ENCODE measurements at places on chromosomes 5 and 9. TPM values are rescaled to one million over a fixed set of nuclear protein-coding genes. Genes with fewer than 3 reads are reported as not detected.

DNA sequence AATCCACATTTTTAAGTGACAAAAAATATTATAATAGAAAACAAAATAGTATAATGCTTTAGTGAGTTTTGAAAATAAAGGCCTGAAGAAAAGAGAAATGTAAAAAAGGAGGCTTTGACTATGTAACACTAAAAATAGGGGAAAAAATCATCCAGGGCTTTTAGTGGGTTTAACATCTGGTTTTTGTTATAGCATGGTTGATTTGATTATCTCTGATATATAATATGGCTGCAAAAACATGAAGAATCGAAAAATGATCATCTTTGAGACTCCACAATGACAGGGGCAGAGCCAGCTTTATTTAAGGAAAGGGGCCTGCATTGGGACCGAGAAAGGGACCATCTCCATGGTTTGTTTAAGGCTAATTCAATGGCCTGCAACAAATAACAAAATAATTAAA is 393.8 kb downstream of the PLK2 start:
- H3K4me1 ChIP-seq = peaks cover 4% of the 10 kb centered on the region
- no peaks in the 10 kb centered on the region for H3K27me3 ChIP-seq
- no peak overlapping the region for H3K4me3 ChIP-seq
- H3K27ac ChIP-seq = no peak overlapping the region

DNA sequence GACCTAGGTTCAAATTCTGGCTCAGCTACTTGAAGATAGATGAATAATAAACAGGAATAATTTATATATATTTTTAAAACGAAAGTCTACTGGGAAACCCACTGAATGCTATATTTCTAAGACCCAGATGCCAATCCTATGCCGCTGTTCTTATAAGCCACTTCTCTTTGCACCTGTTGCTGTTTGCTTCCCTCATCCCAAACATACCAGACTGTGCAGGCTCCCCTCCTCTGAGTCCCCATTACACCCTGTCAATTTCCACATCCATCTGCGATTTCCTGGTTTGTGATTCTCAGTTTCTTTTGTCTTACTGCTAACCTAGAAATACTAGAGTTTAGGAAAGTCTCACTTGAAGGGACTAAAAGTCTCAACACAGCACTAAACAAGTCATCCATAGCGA is 92.8 kb upstream of the CAST start:
- no peaks in the 10 kb centered on the region for H3K36me3 ChIP-seq
- no peaks in the 10 kb centered on the region for H3K27me3 ChIP-seq
- no peaks in the 10 kb centered on the region for H3K4me1 ChIP-seq
- H3K27ac ChIP-seq = no peak overlapping the region

DNA sequence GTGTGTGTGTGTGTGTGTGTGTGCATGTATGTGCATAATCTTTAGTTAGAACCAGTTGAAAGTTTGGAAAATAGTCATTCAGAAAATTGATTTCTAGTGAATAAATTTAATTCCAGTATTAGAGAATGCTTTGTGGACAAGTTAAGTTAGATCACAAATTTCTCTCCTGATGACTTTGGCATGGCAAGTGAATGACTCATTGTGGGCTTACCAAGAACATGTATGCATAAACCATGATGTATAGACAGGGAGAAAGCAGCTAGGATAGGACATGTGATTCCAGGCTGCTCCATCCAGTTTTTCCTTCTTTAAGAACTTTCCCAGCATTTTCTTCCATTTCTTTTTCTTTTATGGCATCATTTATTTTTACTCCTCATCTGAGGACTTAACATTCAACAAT is 85.7 kb upstream of the SGCD start:
- H3K27me3 ChIP-seq = peaks cover 4% of the 10 kb centered on the region
- H3K27ac ChIP-seq = no peak overlapping the region
- H3K4me1 ChIP-seq = no peaks in the 10 kb centered on the region
- no peaks in the 10 kb centered on the region for H3K36me3 ChIP-seq

- H3K4me1 ChIP-seq = peaks cover 21% of the 10 kb centered on the region
- H3K27ac ChIP-seq = peak overlapping the region; percentile 95
- peak overlapping the region; percentile 69 for H3K4me3 ChIP-seq
Observed at GRCh38 chr9:129126749-129127618, 15.8 kb downstream of the PTPA start.

- no peak overlapping the region for H3K4me3 ChIP-seq
- peaks cover 3% of the 10 kb centered on the region for H3K36me3 ChIP-seq
- H3K4me1 ChIP-seq = peaks cover 8% of the 10 kb centered on the region
Observed at GRCh38 chr5:73030995-73031394, 75.2 kb downstream of the FCHO2 start.

DNA sequence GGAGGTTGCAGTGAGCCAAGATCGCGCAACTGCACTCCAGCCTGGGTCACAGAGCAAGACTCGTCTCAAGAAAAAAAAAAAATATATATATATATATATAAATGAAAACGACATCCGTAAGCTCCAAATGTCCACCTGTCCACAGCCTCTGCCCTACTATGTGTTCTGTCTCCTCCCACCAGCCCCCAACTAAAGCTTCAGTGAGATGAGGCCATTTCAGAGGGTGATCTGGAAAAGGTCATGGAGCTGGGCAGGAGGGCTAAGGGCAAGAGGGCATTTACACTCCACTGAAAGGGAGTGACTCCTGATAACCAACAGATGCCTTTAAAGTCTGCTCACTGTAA is 2.4 kb downstream of the SPRY4 start:
- H3K36me3 ChIP-seq = peaks cover 2% of the 10 kb centered on the region
- H3K4me1 ChIP-seq = peaks cover 88% of the 10 kb centered on the region
- peaks cover 2% of the 10 kb centered on the region for H3K27me3 ChIP-seq
- no peak overlapping the region for H3K27ac ChIP-seq
- H3K4me3 ChIP-seq = peak overlapping the region; percentile 99
- no peak for DNase-seq

DNA sequence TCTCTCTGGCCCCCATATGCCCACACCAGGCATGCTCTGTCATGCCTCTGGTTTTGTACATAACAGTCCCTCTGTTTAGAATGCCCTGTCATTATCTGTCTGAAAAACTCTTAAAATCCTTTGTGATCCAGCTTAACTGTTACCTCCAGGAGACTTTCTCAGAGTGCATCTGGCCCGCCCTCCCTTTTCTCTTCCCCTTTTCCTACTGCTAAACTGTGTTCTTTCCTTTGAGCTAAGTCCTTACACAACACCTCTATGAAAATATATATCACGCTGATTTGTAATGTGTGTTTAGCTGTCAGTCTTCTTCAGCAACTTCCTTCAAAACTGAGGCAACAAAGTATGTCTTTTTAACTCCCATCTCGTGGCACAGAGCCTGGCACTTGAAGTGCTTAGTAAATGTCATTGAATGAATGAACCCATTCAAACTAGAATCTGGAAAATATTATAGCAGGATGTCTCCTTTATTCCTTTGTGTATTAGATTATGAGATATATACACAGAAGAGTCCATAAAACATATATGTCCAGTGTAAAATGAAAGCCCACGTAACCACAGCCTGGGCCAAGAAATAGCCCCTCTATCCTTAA is 166.2 kb upstream of the KLF9 start:
- no peak overlapping the region for H3K4me3 ChIP-seq
- H3K36me3 ChIP-seq = no peaks in the 10 kb centered on the region
- no peaks in the 10 kb centered on the region for H3K4me1 ChIP-seq
- peaks cover 3% of the 10 kb centered on the region for H3K27me3 ChIP-seq
- DNase-seq = no peak

DNA sequence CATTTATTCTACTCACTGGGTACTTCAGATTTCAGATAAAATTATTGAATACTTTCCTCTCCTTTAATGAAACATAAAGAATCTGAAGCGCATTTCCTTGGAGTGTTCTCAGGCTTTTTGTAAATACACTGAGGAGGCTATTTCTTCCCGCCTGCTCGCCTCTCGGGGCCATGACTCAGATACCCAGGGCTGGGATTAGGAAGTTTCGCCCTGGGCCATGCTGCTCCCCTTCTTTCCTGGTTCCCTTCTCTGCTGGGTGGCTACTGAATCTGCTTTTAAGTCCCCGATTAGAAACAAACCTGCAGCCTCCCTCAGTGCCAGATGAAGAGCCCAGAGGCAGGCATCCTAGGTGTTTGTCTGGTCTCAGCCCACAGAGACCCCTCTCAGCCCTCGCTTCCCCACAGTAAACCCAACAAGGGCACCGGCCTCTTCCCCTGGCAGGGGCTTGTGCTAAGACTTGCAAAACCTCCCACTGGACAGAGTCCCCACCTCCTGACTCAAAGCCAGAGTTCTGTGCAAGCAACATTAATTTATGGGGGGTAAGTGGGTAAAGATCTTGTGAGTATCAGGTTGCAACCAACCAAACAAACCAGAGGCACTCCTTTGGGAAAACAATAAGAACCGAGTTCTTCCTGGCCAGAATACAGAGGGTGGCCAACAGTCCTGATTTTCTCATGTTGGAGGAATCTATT is 30.7 kb upstream of the IRX1 start:
- H3K4me3 ChIP-seq = no peak overlapping the region
- H3K27me3 ChIP-seq = no peaks in the 10 kb centered on the region
- peaks cover 5% of the 10 kb centered on the region for H3K36me3 ChIP-seq
- peaks cover 11% of the 10 kb centered on the region for H3K4me1 ChIP-seq

GRCh38 chr5:100667161-100667630 is 132.0 kb downstream of the FAM174A start:
- H3K4me1 ChIP-seq = peaks cover 5% of the 10 kb centered on the region
- no peak for DNase-seq
- H3K27me3 ChIP-seq = no peaks in the 10 kb centered on the region
- no peak overlapping the region for H3K4me3 ChIP-seq

GRCh38 chr9:4490705-4491625 is 697 bp downstream of the SLC1A1 start:
- DNase-seq = no peak
- no peak overlapping the region for H3K27ac ChIP-seq
- H3K36me3 ChIP-seq = no peaks in the 10 kb centered on the region

GRCh38 chr9:129221233-129221632 is 43.2 kb upstream of the IER5L start:
- peaks cover 16% of the 10 kb centered on the region for H3K4me1 ChIP-seq
- H3K36me3 ChIP-seq = no peaks in the 10 kb centered on the region
- H3K27me3 ChIP-seq = no peaks in the 10 kb centered on the region
- H3K4me3 ChIP-seq = no peak overlapping the region

GRCh38 chr9:36892279-36892678 is 141.8 kb downstream of the PAX5 start:
- H3K36me3 ChIP-seq = no peaks in the 10 kb centered on the region
- H3K27me3 ChIP-seq = peaks cover 5% of the 10 kb centered on the region
- H3K4me1 ChIP-seq = no peaks in the 10 kb centered on the region
- no peak overlapping the region for H3K4me3 ChIP-seq
- no peak overlapping the region for H3K27ac ChIP-seq

- peaks cover 8% of the 10 kb centered on the region for H3K4me1 ChIP-seq
- no peak for DNase-seq
- peaks cover 16% of the 10 kb centered on the region for H3K36me3 ChIP-seq
- H3K4me3 ChIP-seq = no peak overlapping the region
Observed at GRCh38 chr9:111668026-111668573, 6.7 kb downstream of the GNG10 start.

DNA sequence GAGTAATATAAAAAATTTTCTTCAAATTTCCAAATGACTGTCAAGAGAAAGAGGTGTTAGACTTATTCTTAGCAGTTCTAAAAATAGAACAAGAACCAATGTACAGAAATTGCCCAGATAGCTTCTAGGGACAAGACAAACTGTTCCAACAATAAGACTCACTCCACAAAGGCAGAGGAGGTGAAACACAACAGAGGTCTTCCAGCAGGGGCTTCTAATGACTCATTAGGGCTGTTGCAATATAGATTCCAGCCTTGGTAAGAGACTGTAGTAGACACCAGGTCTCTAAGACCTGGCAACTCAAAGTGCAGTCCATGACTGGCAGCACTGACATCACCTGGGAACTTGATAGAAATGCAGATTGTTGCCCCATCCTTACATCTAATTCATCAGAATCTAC is 134.6 kb upstream of the VLDLR start:
- H3K4me1 ChIP-seq = peaks cover 9% of the 10 kb centered on the region
- no peak overlapping the region for H3K27ac ChIP-seq
- DNase-seq = no peak
- H3K4me3 ChIP-seq = no peak overlapping the region

GRCh38 chr5:92518318-92518904 is 1062.6 kb downstream of the NR2F1-AS1 start:
- no peak overlapping the region for H3K27ac ChIP-seq
- H3K27me3 ChIP-seq = no peaks in the 10 kb centered on the region
- H3K4me1 ChIP-seq = peaks cover 7% of the 10 kb centered on the region
- H3K36me3 ChIP-seq = peaks cover 3% of the 10 kb centered on the region

DNA sequence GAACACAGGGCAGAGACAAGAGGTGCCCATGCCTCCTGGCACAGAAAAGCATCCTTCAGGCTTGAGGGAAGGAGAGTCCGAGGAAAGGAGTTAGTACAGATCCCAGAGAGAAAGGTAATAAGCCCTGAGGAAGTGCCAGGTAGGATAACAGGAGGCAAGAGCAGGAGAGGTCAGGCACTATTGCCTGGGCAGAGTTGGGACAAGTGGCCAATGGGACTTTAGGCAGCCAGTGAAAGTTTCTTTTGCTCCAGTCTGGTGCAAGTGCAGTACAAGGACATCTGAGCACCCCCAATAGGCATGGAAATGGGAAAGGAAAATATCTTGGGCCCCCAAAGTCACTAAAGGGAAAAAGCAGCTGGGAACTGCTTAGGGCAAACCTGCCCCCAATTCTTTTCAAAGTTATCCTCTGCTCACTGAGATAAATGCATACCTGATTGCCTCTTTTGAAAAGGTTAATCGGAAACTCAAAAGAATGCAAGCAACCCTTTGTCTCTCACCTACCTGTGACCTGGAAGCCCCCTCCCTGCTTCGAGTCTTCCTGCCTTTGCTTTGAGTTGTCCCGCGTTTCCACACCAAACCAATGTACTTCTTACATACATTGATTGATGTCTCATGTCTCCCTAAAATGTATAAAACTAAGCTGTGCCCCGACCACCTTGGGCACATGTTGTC is 46.5 kb downstream of the ELOVL7 start:
- no peak for DNase-seq
- no peak overlapping the region for H3K4me3 ChIP-seq
- H3K4me1 ChIP-seq = no peaks in the 10 kb centered on the region
- no peak overlapping the region for H3K27ac ChIP-seq

DNA sequence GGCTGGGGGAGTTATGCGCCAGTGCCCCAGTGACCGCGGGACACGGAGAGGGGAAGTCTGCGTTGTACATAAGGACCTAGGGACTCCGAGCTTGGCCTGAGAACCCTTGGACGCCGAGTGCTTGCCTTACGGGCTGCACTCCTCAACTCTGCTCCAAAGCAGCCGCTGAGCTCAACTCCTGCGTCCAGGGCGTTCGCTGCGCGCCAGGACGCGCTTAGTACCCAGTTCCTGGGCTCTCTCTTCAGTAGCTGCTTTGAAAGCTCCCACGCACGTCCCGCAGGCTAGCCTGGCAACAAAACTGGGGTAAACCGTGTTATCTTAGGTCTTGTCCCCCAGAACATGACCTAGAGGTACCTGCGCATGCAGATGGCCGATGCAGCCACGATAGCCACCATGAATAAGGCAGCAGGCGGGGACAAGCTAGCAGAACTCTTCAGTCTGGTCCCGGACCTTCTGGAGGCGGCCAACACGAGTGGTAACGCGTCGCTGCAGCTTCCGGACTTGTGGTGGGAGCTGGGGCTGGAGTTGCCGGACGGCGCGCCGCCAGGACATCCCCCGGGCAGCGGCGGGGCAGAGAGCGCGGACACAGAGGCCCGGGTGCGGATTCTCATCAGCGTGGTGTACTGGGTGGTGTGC is at the start of gene RXFP3:
Gene RXFP3 (plus strand): TSS at position 6 of the 636 bp plus-strand sequence. CDS start 355 bp downstream, at position 361.
- peaks cover 64% of the 10 kb centered on the region for H3K27me3 ChIP-seq
- peaks cover 10% of the 10 kb centered on the region for H3K4me1 ChIP-seq
- no peaks in the 10 kb centered on the region for H3K36me3 ChIP-seq
- DNase-seq = no peak
- H3K4me3 ChIP-seq = peak within 1 kb of the TSS; percentile 87

GRCh38 chr9:114094971-114095370 is 4.1 kb downstream of the KIF12 start:
- H3K4me1 ChIP-seq = peaks cover 9% of the 10 kb centered on the region
- peaks cover 49% of the 10 kb centered on the region for H3K27me3 ChIP-seq
- DNase-seq = no peak
- H3K4me3 ChIP-seq = no peak overlapping the region
- H3K27ac ChIP-seq = no peak overlapping the region
- no peaks in the 10 kb centered on the region for H3K36me3 ChIP-seq

CDK5RAP2 gene
- 116 TPM for total RNA-seq

KCNV2 gene
- total RNA-seq = not detected

MGAT1 gene
- 57.1 TPM for total RNA-seq

EXOSC2 gene
- 103 TPM for total RNA-seq

Measured in neural crest cell (in vitro differentiated cells).